ENCODE measurements at places on chromosomes 13 and 19.
A peak's percentile ranks its signal among the peaks of the same experiment; 100 is the strongest.

GRCh38 chr13:102773441-102774213 is at the start of gene TEX30:
Gene TEX30 (minus strand): TSS chr13:102773786. CDS start chr13:102770026, 3,760 bp downstream.
- DNase-seq = peak; percentile 98

- DNase-seq = no peak
Observed at GRCh38 chr19:14406645-14407401, 12.3 kb downstream of the DDX39A start.

- peak; percentile 87 for DNase-seq
Observed at GRCh38 chr19:1248786-1249297, 459 bp downstream of the MIDN start.

GRCh38 chr13:104253063-104253680 is 1187.0 kb upstream of the SLC10A2 start:
- DNase-seq = peak; percentile 47

- DNase-seq = no peak
Observed at GRCh38 chr13:37427843-37428494, 170.6 kb downstream of the POSTN start.

- DNase-seq = peak; percentile 8
Observed at GRCh38 chr13:31008400-31009115, 76.1 kb downstream of the TEX26 start.

GRCh38 chr19:55437410-55437809 is 5.7 kb downstream of the SHISA7 start:
- DNase-seq = peak; percentile 53

DNA sequence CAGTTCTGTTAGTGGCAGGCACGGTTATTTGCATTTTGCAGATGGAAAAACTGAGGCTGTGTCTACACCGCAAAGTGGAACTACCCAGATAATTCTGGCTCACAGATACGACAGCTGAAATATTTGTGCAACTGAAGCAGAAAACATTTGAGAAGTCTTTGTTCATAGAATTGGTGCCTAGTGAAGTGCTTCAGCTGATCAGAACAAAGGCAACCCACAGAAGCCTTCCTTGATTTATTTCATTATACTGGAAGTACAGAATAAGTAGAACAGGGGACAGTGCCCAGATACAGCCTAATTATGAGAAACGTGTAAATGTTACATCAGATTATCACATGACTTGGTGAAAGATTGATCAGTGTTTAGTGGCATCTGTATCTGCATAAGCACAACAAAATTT is 73.4 kb upstream of the RAP2A start:
- DNase-seq = no peak

DNA sequence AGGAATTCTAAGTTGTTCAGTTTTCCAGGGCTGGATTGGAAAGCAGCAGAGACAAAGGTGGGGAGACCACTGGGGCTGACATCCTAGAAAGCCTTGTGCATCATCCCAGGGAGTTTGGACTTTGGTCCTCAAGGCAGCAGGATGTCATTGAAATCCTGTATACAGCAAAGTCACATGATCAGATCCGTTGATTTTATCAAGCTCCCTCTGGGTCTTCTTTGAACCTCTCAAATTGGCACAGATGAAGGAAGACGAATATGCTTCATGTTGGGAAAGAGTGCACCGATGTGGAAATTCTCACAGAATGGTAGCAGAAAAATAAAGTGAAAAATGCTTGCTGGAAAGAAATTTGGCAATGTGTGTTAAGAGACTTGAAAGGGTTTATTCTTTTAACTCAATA is 149.8 kb upstream of the TMTC4 start:
- DNase-seq = no peak

DNA sequence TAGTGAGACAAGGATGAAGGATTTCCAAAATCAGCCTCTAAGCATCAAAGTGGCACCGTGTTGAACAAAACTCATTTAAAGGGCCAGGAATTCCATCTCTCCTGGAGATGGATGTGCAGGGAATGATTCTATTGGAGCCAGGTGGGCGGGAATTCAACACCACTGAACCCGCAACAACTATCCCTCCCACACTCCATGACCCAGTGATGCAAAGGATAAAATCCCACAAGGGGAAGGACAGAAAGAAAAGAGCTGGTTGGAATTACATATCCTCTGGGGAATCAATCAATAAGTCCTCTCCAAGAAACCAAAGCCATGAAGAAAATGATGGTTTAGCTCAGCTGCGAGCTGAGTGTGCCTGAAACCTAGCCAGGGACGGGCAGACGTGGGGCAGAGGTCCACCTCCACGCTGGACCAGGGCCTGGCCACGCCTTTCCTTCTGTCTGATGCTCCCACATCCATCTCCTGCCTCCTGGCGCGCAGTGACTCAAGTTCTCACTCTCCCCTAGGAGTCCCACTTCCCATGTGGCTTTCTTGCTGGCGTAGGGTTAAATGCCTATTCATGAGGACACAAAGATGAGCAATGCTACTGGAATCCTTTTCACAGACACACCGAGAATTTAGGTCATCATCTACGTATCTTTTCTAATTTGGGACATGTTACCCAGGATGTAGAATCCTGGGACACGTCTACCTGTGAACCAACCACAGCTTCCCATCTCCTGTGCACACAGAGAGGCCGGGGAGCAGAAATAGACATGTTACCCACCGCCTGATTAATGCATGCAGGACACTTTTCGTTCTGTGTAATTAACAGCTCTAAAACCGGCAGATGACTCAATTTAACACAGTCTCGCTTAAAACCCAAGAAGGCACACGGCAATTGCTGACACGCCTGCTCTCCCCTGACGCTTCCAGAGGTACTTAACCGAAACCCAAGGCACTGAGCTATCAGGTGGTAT is 48.6 kb downstream of the PEPD start:
- peak; percentile 94 for DNase-seq

GRCh38 chr13:99813336-99814095 is 158.1 kb downstream of the ZIC5 start:
- DNase-seq = no peak

GRCh38 chr13:21139374-21139773 is 37.0 kb downstream of the SKA3 start:
- no peak for DNase-seq

DNA sequence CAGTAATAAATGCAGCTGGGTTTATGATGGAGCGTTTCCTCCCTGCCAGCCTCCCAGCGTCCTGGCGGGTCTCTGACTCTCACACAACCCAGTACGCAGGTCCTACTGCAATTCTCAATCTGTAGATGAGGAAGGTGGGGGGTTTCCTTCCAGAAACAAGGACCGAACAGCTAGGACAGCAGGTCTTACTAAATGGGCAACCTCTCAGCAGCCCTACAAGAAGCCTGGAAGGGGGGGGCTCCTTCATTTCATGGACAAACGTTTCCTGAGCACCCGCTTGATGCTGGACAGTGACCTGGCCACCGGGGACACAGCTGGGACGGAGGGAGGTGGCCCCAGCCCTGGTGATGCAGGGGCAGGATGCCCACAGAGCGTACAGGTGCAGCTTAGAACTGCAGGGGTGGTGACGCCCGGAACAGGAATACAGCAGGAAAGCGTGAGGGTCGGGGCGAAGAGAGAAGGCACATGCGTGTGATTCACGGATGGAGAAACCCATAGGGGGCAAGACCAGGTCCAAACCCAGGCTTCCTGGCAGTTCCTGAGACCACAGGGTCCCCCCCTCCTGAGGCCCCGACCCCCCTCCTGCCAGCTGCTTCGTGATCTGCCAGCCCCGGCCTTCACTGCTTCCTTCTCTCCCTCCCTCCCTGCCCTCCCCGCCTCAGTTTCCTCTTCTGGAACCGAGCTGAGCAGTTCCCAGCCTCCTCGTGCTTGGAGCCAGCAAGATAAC is 732 bp upstream of the C2CD4C start:
- peak; percentile 36 for DNase-seq

DNA sequence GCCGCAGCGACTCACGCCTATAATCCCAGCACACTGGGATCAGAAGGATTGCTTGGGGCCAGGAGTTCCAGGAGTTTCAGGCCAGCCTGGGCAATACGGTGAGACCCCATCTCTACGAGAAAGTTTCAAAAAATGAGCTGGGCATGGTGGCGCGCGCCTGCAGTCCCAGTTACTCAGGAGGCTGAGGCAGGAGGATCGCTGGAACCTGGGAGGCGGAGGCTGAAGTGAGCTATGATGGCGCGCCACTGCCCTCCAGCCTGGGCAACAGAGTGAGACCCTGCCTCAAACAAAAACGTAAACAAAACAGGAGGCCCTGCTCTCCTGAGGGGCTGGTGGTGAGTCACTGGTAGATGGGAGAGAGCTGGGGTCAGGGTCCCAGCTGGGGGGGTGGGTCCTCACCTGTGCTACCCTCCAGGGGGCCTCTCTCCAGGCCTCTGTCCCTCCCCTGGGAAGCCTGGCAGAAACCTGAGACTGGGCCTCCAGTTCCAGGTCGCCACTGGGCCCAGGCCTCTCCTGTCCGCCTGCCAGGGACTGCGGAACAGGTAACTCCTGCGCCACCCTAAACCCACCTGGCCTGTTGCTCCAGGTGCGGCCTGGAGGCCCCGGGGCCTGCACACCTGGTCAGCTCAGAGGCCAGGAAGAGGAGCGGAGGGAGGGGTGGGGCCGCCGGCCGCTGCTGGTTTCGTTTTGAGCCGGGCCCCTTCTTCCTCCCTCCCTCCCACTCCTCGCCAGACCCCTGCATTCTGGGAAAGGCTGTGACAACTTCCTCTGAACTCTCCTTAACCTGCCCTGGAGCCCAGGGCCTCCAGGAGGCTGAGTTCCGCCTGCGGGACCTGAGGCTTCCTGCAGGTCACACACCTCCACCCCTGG is 17.2 kb upstream of the ZBTB7A start:
- DNase-seq = no peak

DNA sequence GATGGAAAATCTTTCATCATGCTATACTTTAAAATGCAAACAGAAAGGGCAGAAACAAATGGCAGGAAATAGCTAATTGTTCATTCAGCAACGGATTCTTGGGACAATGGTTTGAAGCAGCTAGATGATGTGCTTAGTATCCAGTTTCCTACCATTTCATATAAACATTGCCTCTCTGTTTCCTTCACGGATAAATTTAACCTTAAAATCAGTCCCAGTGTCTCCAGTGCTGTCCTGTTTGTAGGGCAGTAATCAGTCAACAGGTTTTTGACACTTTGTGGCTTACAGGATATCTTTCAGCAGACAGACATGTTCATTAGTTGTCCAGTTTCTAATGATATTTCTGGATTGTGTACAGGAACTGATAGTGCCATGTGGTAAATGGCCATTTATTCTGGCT is 24.7 kb upstream of the RB1 start:
- DNase-seq = no peak

GRCh38 chr13:102033857-102034331 is 368.0 kb downstream of the FGF14 start:
- DNase-seq = no peak

- DNase-seq = no peak
Observed at GRCh38 chr19:37966211-37966661, 59.2 kb downstream of the SIPA1L3 start.

- no peak for DNase-seq
Observed at GRCh38 chr19:48043675-48044258, at the start of gene CABP5. Gene CABP5 (minus strand): TSS chr19:48044079. CDS start chr19:48043922, 157 bp downstream.

DNA sequence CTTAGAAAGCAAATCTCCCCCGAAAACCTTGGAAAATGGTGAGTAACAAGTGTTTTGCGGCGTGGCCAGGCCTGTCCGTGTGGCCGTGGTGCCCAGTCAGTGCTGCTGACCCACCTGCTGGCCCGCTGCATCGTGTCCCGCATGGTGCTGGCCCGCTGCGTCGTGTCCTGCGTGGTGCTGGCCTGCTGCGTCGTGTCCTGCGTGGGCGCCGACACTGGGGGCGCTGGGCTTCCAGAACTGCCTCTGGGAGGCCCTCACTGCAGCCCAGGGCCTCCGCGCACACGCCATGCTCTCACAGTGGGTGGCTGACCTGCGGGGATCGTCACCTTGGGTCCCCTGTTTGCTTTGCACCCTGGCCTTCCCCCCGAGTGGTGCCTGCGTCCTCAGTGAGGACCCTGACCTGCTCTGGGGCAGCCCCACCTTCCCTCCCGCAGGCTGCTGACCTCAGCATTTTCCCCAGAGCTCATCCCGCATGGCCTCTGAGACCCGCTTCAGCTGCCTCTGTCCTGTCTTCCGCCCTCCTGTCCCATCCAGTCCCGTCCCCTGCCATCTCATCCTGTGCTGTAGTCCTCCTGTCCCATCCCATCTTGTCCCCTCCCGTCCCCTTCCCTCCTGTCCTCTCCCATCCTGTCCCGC is 10.6 kb downstream of the PLEKHJ1 start:
- DNase-seq = no peak

DNA sequence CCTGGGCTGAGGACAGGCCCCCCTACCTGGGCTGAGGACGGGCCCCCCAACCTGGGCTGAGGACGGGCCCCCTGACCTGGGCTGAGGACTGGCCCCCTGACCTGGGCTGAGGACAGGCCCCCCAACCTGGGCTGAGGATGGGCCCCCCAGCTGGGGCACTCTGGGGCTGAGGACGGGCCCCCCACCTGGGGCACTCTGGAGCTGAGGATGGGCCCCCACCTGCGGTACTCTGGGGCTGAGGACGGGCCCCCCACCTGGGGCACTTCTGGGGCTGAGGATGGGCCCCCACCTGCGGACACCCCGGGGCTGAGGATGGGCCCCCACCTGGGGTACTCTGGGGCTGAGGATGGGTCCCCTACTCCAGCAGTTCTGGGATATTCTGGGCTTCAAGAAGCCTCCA is 65.5 kb downstream of the RASA3 start:
- DNase-seq = no peak

GRCh38 chr19:37988758-37989635 is 82.0 kb downstream of the SIPA1L3 start:
- no peak for DNase-seq

DNA sequence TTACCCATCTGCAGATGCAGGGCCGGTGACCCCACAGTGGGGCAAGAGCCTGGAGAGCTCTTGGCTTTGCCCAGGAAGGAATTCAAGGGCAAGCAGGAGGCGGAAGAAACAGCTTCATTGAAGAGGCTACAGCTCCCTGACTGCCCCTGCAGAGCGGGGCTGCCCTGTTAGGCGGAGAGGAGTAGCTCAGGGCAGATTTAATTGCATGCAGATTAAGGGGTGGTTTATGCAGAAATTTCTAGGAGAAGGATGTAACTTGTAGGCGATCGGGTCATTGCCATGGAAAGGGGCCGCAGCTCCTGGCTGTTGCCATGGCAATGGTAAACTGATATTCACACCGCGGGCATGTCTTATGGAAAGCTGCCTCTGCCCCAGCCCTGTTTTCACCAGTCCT is 94.1 kb downstream of the ATP11A start:
- DNase-seq = no peak

GRCh38 chr19:21568816-21569493 is 63.6 kb downstream of the ZNF429 start:
- DNase-seq = no peak

GRCh38 chr13:65917731-65918130 is 1312.4 kb downstream of the PCDH9 start:
- no peak for DNase-seq

GRCh38 chr19:14370169-14370939 is 10.9 kb upstream of the ADGRE5 start:
- DNase-seq = no peak

DNA sequence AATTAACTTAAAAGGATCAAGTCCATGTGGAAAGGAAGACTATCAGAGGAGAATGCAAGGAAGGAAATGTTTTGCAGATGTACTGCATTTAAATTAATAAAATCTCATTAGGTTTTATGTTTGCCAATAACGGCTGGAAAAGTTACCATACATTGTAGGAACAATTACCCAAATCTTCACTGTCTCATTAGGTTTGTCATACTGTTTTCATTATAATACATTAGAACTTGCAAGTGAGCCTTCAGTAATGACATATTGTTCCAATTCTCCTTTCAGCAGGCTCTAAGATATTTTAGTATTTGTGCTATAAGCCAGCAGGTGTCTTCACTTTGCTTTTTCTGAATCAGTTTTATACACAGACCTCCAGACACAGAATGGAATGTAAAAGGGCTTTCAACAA is 661.6 kb upstream of the KLHL1 start:
- DNase-seq = no peak

GRCh38 chr13:64327505-64328194 is 2902.5 kb downstream of the PCDH9 start:
- no peak for DNase-seq

GRCh38 chr13:68749796-68750195 is 1357.8 kb upstream of the ATXN8OS start:
- DNase-seq = no peak

All from SJSA1 (cell line).